A549 treated with RU486 at 1 μM for 4 hours (cell line): ENCODE measurements at places on chromosomes 16 and 17. TPM values are rescaled to one million over a fixed set of nuclear protein-coding genes. Genes with fewer than 3 reads are reported as not detected.

ZFP3 gene
- total RNA-seq, result 0.71 to 0.99 TPM (median 0.95 TPM) in 5 replicates

LIMD2 gene
- 7.7 to 14.3 TPM (median 12.3 TPM) in 5 replicates for total RNA-seq

TMC5 gene
- total RNA-seq, result 6.1 to 8.1 TPM (median 6.4 TPM) in 5 replicates

SULT1A4 gene
- total RNA-seq, result 31.4 to 38.8 TPM (median 31.5 TPM) in 5 replicates
